GM04503 (cell line): ENCODE measurements at places on chromosomes 3 and 15.

GRCh38 chr3:82999777-83000176 lies 1238.3 kb upstream of the GBE1 start:
- DNase-seq = no peak

GRCh38 chr15:76492538-76492937 lies 156.0 kb downstream of the ISL2 start:
- DNase-seq = no peak

DNA sequence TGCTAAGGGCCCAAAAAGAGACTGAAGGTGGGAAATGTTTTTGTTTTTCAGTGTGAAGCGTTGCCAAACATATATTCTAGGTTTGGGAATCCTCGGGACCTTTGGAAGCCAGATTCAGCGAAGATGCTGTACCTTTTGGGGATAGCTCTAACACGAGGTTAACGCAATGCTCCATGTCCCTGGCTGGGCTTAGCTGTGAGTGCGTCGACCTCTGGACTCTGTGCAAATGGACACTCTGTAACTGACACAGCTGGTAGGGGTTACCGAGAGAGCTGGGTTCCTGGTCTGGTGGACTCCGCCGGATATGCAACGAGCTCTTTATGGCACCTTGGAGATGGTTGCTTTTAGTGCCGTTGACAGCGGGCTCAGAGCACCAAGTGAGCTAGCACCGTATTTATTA lies 724 bp upstream of the SH3GL3 start:
- DNase-seq = no peak

DNA sequence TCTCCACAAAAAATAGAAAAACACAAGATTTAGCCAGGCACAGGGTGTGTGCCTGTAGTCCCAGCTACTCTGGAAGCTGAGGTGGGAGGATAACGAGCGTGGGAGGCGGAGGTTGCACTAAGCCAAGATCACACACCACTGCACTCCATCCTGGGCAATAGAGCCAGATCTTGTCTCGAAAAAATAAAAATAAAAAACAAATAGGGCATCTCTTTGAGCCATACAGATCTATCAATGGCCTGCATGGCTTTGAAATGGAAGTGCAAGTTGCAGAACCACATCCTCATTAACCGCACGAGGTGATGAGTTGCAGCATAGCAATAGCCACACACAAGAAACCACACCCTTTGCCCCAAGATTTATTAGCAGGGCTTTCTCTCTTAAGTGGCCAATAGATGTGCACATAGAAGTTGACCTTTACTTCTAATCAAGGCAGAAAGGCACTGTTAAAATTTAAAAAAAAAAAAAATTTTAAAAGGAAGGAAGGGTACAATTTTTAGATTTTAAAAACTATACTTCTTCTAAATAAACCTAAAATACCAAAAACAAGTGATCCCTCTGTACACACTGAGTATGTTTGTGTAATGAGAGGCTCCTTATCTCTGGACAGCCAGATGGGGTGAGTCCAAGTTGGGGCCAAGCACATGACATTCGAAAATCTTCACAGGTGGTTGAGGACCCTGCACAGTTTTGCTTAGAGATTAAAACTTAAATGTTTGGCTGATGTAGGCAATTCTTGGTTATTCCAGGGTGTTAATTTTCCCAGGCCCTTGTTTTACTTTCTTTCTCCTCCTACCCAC lies 53.4 kb downstream of the FILIP1L start:
- no peak for DNase-seq

DNA sequence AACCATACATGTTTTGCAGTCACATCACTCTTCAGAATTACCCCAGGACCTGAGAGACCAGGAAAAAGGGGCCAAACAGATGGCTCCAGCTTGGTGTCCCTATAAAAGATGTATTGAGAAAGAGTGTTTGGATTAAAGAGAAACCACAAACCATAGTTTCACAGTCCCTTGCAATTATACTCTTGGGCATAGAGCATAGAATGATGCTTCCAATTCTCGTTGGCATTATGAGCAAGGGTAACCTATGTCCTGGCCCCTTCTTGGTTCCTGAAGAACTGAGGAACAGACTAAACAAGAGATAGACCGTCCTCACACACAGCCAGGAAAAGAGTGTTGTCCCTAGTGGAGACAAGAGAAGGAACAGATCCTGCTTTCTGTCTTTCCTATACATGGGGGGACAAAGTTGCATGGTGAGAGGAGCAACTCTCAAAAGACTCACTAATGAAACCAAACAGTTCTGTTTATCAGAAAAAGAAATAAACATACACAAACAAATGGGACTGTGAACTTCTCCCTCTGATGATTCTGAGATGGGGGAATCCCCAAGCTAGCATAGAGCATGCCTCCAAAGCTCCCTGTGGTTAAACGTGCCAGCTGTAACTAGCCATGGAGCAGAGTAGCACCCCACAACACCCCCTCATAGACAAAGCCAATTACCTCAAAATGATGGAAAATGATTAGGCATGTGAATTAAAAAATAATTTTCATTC lies 908.6 kb downstream of the NTRK3 start:
- DNase-seq = no peak

DNA sequence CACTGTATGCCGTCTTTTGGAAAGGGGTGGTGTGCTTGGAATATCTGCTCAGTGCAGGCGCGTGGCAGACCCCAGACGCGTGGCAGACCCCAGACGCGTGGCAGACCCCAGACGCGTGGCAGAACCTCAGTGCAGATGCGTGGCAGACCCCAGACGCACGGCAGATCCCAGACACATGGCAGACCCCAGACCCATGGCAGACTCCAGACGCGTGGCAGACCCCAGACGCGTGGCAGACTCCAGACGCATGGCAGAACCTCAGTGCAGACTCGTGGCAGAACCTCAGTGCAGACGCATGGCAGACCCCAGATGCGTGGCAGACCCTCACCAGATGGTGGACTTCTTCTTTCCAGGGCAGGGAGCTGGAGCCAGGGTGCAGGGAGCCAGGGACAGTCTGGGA lies 637 bp upstream of the MUC4 start:
- DNase-seq = no peak

- DNase-seq = no peak
Measured at GRCh38 chr3:61733876-61734275, 172.5 kb downstream of the PTPRG start.

GRCh38 chr3:81496407-81497104 lies 264.9 kb downstream of the GBE1 start:
- no peak for DNase-seq

- no peak for DNase-seq
Measured at GRCh38 chr3:140204271-140204984, 269.4 kb downstream of the CLSTN2 start.

- no peak for DNase-seq
Measured at GRCh38 chr3:120793601-120794000, 51.1 kb downstream of the GTF2E1 start.

DNA sequence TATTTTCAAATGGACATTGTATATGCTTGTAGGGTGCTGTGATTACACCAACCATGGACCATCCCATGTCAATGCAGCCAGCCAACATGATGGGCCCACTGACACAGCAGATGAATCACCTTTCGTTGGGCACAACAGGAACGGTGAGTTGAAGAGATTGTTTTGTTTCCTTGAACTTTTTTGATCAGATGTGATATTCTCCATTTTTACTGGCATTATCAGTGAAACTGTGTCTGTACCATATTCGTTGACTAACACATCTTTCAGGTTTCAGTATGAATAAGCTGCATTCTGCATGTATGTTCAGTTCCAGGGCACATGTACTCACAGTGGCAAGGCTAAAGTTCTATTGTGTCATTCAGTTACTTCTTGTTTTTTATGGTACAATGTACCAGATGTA lies 655.2 kb downstream of the RBMS3 start:
- DNase-seq = no peak

DNA sequence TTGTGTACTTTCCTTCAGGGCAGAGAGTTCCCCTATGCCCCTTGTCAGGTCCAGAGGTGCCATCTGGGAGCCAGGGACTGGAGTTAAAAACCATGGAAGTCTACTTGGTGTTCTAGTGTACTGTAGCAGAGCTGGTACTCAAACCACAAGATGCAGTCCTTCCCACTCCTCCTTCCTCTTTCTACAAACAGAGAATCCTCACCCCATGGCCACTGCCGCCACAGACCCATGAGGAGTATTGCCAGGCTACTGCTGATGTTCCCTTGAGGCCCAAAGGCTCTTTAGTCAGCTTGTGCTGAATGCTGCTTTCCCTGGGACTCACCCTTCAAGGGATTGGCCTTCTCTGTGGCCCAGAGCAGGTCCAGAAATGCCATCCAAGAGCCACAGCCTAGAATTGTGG lies 229.2 kb upstream of the ZPLD1 start:
- no peak for DNase-seq

DNA sequence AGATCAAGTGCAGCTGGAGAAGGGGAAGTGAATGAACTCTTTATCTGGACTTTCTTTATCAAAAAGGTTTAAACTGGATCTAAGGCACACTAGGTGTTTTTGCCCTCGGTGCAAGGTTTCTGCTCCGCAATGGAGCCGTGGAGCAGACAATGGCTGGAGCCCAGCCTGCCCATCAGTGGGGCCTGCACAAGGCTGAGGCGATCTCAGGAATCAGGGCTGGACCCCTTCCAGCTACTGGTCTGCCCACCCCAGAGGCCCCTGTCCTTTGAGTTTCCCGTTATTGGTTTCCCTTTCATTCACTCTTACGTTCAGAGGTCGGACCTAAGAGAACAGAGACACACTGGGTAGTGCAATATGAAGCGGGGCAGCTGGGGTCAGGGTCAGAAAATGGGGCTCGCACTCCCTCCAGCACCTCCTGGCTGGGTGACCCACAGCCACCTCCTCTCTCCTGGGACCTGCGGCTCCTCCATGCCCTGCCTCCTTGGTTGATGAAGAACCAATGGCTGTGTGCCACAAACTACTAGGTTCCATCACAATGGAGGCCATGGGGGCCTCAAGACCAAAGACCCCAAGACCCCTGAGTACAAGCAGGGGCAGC lies 164.6 kb downstream of the CHSY1 start:
- no peak for DNase-seq

GRCh38 chr3:25901796-25902195 lies 111.9 kb downstream of the OXSM start:
- no peak for DNase-seq

DNA sequence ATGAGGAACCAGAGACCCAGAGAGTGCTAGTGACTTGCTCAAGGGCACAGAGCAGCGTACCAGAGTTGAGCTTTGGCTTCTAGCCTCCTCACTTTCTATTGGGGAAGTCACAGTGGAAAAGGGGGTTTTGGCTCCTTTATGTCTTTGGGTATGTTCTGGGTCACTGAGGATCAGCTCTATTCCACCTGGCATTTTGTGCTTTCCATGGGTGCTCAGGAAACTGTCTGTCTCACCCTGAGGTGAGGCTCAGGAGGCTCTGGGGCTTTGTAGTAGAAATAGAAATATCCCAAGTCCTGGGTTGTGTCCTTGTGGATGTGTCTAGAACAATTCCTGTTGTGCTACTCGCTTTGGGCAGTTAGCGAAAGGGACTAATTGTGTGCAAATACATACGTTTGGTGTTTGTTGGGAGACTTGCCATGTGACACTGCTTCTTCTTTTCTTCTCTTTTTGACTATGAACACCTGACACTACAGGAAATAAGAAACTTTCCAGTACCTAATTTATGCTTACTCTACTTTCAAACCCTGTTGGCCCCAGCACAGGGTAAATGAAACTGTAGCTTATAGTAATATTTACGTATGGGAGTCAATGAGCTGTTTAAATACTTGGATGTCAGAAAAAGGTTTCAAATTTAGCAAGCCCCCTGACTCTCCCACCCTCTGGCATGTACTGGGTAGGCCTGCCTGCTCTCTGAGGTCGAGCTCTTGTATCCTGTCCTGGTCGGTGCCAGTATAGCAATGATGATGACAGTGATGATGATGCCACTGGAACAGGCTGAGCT lies 35.6 kb downstream of the SMAD3 start:
- no peak for DNase-seq

DNA sequence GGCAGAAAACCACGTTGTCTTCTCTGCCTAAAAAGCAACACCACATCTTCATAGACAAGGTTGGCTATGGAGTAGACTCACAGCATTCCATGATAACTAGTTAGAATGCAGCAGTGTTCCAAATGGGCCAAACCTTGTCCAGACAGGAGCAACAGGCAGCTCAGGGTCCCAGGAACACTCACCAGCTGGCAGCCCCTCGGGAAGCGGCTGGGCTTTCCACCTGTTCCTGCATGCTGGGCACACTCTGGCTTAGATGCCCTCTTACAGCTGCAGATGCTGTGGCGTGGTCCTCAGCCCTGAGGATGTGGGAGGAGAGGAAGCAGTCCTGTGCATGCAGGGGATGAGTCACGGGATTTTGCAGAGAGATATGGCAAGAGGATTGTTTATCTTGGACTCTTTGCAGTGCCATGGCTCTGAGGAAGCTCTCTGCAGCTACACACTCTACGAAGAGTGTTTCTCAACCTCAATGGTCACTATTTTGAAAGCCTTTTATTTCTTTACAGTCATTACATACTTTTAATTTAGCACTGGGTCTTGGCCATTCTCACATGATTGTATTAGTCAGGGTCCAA lies 11.3 kb downstream of the NRROS start:
- peak; percentile 92 for DNase-seq

- no peak for DNase-seq
Measured at GRCh38 chr3:149592758-149593240, 65.0 kb downstream of the WWTR1 start.

DNA sequence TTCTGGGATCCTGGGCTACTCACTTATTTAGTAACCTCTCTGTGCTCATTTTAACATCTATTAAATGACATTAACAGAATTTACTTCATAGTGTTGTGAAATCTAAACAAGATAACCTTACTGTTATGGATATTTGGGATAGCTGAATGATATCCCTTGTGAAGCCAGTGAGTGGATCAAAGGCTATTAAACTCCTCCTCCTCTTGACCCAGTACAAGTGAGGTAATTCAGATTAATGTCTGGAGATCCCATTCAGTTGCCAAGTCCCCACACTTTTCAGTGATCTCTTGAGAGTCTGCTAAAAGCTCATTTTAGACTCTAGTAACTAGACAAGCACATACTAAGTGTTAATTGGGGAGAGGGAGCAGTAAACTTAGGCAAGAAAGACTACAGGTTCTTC lies 2.5 kb upstream of the ANKRD28 start:
- no peak for DNase-seq

GRCh38 chr3:119428538-119428937 lies 34.9 kb downstream of the TMEM39A start:
- no peak for DNase-seq

DNA sequence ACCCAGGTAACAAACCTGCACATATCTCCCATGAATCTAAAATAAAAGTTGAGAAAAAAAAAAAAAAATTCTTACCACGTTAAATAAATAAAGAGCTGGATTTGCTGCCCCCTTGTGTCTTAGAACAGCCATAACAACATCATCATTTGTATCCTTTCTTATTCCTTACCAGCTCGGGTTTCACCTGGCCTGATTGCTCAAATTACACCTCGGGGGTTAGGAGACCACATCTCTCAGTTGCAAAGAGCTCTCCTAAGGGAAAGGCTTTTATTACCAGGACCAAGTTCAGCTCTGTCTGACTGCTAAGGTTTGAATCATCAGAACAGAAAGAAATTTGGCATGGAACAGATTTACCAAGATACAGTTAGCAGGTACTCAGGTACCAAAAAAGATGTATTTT lies 25.8 kb upstream of the RPL39L start:
- no peak for DNase-seq

GRCh38 chr15:81211376-81211775 lies 14.7 kb downstream of the IL16 start:
- DNase-seq = no peak
